Stimulated activated CD4-positive, alpha-beta T cell treated with anti-CD3 and anti-CD28 coated beads, Interleukin-12 subunit alpha, Interleukin-12 subunit beta, amount 100 ng/mL, for 48 hours (primary cell): ENCODE measurements at places on chromosomes 12 and 14.

- no peak for DNase-seq
Observed at GRCh38 chr12:51779876-51780275, 68.6 kb downstream of the FIGNL2 start.

DNA sequence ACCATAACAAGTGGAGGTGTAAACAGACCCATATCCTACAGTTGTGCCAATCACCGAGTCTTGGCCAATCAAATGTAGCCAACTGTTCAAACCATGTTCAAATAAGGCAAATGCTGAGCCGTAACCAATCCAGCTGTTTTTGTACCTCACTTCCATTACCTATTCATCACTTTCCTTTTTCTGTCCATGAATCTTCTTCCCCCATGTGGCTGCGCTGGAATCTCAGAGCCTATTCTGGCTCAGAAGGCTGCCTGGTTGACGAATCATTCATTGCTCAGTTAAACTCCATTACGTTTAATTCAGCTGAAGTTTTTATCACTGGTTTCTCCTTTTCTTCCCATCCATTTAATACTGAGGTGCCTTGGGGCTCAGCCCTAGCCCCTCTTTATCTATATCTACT lies 71.1 kb downstream of the TBC1D30 start:
- no peak for DNase-seq

GRCh38 chr14:102840771-102841528 lies 63.7 kb downstream of the TRAF3 start:
- DNase-seq = no peak

- no peak for DNase-seq
Observed at GRCh38 chr12:132572801-132573760, 37.3 kb downstream of the LRCOL1 start.

GRCh38 chr12:121162985-121163384 lies 30.3 kb downstream of the P2RX7 start:
- DNase-seq = no peak

GRCh38 chr14:31827325-31827724 lies 249.8 kb upstream of the ARHGAP5 start:
- DNase-seq = no peak

GRCh38 chr12:2054091-2055018 lies 1.6 kb downstream of the CACNA1C start:
- no peak for DNase-seq

DNA sequence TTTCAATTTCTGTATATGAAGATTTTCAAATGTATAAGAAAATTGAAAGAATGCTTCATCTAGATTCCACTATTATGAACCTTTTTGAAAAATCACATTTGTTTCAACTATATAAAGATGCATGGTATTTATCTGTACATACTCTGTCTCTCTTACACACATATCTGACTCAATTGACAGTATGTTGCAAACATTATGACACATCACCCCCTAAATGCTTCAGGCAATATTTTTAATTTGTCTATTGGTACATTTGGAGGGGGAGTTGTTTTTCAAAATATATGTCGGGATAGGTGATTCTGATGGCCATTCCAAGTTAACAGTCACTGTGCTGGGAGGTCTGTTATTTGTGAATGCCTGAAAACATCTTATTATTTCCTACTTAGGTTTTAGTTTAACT lies 14.4 kb downstream of the PCNX1 start:
- DNase-seq = no peak

DNA sequence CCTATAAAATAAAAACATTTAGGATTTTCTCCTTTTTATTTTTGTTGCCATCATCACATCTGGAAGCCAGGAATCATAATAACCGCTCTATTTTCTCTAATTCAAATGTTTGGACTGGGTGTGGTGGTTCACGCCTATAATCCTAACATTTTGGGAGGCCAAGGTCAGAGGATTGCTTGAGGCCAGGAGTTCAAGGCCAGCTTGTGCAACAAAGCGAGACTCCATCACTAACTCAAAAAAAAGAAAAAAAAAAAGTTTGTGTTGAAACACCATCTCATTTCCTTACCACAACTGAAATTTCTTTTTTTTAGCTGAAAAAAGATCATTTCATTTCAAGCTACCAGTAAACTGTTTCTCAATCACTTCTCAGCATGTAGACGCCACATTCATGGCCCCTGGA lies 8.8 kb upstream of the BAZ1A start:
- no peak for DNase-seq

- DNase-seq = no peak
Observed at GRCh38 chr12:9799961-9800360, 27.3 kb upstream of the KLRF1 start.

DNA sequence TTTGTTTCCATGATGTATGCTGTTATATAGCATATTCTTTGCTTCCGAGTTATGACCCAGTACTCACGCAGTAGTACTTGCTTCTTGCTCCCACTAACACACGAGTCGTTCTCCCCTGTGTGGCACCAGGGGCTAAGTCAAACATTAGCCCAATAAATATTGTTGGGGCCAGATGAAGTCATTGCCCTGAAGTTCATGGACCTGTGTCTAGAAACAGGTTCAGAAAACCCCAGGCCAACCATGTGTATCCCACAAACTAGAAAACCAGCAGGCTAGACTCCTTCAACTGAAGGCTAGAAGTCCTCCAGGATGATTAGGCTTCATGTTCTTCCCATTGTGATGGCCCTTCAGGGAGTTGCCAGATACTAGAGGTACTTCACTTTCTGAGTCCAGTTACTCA lies 198.2 kb upstream of the RBM19 start:
- no peak for DNase-seq

- no peak for DNase-seq
Observed at GRCh38 chr12:121748218-121748570, 35.6 kb downstream of the TMEM120B start.

- no peak for DNase-seq
Observed at GRCh38 chr12:8822298-8822697, at the start of gene A2ML1. Gene A2ML1 (plus strand): TSS chr12:8822621. CDS start chr12:8822652, 31 bp downstream.

DNA sequence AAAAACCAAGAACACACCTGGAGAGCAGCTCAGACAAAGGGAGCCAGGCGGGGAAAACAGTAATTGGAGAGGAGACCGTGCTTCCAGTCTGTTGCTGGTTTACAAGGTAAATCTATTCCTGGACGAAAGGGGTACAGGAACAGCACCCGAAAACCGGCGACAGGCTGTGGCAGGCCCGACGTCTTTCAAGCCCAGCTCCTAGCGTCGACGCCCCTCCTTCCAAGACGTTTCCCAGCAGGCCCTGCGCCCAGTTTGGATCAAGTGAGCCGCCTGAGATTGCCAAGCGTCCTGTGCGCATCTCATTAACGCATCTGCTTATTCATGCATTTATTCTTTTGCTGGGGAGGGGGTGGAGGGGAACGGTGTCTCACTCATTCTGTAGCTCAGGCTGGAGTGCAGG lies 1.4 kb downstream of the C12orf56 start:
- DNase-seq = no peak

GRCh38 chr14:68677476-68677875 lies 115.4 kb downstream of the ZFP36L1 start:
- no peak for DNase-seq

- DNase-seq = no peak
Observed at GRCh38 chr14:65866448-65866847, 453.9 kb downstream of the FUT8 start.

DNA sequence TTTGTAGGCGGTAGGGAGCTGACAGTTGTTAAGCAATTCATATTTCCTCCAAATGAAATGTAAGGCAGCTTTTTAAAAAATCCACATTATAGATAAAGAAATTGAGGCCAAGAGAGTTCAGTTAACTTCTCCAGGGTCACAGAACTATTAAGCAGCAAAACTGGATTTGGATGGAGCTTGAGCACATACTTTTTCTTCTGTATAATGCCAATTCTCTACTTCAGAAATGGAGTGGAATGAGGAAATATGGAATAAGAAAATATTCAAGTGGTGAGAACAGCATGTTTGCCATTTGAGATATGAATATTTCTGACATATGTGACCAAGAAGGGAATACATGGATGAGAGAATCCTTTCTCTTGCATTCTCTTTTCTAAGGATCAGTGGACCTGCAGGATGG lies 233.1 kb downstream of the FOXG1 start:
- DNase-seq = no peak

DNA sequence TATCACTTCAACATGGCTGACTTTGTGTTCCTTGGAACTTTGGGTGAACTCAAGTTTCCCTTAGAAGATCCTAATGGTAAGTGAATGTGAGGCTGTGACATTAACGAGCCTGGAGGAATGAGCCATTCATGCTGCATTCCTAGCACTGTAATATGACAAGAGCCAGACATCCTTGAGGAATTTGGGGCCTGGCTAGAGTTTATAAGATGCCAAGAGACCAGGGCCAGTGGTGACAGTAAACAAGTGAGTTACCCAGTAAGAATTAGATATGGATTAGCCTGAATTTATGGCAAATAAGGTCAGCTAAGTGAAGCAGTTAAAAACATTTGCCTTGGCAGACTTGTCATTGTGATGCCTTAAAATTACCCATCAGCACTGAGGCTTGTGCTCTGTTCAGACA lies 232.4 kb downstream of the AKAP6 start:
- DNase-seq = no peak

DNA sequence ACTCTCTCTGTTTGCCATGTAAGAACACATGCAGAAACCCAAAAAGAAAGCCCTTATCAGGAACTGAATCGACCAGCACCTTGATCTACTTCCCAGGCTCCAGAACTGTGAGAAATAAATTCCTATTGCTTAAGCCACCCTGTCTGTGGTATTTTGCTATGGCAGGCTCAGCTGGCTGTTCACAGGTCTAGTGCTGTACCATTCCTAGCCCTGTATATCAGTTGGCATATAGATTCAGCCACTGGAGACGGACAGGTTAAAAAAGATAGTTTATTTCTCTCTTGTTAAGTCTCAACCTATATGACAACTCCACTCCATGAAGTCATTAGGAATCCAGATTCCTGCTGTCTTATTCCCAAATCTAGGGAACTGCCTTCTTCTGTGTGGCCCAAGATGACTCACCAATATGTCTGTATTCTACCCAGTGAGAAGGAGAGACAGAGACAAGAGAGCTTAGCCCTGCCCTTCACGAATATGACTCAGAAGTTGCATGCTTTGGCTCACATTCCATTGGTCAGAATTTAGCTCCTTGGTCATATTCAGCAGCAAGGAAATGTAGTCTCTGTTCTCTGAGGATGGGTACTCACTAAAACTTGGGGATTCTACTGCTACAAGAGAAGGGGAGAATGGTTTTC lies 57.0 kb downstream of the PLEKHG7 start:
- no peak for DNase-seq

DNA sequence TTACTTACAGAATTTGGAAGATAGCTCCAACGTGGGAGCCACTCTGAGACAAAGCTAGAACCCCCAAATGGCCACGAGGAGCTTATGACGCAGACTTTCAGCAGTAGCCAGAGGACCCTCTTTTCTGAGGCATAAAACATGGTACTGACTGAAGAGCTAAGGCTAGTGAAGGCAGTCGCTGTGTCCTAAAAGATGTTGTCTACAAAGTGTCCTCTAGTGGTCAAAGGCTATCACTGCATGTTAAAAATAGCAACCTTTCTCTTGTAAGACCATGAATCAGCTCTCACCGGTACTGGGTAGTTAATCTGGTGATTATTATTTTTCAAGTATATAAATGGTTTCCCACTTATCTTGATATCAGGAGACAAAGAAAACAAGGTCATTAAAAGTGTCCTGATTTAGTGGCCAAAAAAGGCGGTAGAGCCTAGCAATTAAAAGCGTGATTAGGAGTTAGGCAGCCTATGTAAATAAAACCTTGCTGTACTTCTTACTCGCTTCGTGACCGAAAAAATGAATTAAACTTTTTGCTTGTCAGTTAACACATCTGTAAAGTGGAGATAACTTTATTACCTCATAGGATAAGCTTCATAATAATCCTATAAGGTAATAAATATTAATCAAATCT lies 47.0 kb upstream of the LGR5 start:
- no peak for DNase-seq

DNA sequence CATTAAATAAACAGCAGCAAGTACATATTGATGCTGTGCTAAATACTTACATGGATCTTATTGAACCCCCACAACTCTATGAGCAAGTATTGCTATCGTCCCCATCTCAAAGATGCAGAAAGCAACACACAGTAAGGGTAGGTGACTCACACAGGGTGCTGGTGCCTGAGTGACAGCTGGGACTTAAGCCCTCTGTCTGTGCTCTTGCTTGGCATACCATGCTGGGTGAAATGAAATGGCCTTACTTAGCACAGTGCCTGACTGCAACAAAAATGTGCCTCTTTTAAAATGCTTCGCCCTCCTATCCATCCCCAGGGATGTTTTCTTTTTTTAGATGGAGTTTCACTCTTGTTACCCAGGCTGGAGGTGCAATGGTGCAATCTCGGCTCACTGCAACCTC lies 788 bp downstream of the TEX52 start:
- DNase-seq = no peak

DNA sequence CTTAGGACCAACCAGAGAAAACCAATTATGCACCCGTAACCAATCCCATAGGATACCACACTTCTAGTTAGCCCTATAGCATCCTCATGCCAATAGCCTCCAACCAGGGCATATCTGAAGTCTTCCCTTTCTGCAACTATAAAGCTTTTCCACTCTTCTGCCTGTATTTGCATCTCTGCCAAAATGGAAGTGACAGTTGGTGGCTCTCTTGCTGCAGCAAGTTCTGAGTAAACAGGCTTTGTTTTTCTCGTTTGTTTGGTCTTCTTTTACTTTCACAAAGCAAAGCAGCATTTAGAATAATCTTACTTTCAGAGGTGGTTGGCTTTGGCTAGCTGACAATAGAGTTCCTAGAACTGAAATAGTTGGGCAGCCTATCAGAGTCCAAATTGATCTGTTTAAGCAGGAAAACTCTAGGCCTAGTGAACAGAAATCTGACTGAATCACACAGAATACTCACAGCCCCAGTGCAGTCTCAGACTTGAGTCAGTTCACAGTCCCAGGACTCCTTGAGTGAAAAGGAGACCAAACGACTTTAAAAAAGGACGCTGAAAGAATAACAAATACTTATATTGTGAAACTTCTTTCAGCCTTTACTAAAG lies 1029.7 kb upstream of the LRFN5 start:
- no peak for DNase-seq

- DNase-seq = no peak
Observed at GRCh38 chr14:88990856-88991255, 166.4 kb downstream of the TTC8 start.

DNA sequence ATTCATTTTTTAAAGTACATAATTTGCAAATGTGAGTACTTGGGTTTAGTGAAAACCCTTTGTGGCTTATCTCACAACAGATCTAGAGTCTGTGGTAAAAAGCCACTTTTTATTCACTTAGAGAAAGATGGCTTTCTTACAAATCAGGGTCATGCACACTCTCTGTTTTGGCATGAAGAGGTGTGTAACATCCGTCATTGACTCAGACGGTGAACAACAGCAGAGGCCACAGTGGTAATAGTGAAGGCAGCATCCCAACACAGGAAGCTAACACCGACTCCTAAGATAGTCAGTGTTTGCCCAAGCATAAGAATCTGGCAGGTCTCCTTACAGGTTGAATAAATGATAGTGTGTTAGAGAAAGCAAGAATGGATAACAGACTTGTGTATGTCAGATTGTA lies 593.0 kb downstream of the SOX5 start:
- DNase-seq = no peak

GRCh38 chr12:41587574-41587973 lies 399.5 kb downstream of the PDZRN4 start:
- DNase-seq = no peak

GRCh38 chr14:76067536-76067935 lies 82.0 kb downstream of the IFT43 start:
- DNase-seq = no peak
